ENCODE measurements at places on chromosomes 11 and 22.

- DNase-seq = no peak
These were observed 46.7 kb upstream of the SCUBE2 start for GRCh38 chr11:9138133-9138453.

- DNase-seq = no peak
These were observed 11.8 kb downstream of the E2F8 start for GRCh38 chr11:19228968-19229367.

GRCh38 chr22:46653596-46653995, 33.4 kb downstream of the GRAMD4 start:
- no peak for DNase-seq

GRCh38 chr11:10366568-10367331, 61.9 kb downstream of the ADM start:
- DNase-seq = peak; percentile 2

GRCh38 chr22:17980015-17980590, 44.3 kb downstream of the MICAL3 start:
- DNase-seq = peak; percentile 65

- DNase-seq = no peak
These were observed 6.5 kb upstream of the GALR3 start for GRCh38 chr22:37816543-37817180.

GRCh38 chr11:4975436-4975835, 19.2 kb upstream of the OR51L1 start:
- no peak for DNase-seq

- no peak for DNase-seq
These were observed 44.9 kb downstream of the AAMDC start for GRCh38 chr11:77865805-77866204.

DNA sequence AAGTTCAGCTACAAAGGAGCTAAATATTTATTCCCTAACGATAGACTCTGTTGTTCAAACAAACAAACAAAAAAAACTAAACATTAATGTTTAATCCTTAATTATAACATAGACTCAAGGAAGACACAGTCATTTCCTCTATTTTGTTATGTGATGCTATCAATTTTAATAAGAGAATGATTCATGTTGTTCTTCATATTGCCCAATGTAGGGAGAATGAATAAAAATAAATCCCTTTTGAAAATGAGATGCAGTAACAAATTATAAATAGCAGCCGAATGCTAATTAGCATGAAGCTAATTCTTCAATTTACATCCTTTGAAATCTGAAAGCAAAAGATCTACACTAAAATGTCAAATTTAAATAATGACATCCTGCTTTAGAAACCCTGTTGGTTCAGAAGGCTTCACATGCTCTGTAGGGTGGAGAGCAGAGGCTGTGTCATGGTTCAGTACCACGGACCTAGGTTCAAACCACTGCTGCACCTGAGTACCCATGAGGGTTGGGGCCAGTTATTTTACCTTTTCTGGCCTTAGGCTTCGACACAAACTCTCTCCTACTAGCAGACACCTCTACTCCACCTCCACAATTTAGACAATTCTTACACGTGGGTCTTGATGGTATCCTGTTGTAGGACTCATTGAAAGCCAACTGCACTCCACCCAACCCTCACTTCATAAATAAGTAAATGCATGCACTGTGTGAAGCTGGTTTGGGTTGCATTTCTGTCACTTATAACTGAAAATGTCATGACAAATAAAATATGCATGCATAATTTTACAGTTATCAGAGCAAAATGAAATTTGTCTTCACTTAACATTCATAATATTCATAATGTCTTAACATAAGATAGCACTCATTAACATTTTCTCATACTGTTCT, 89.0 kb downstream of the RRAS2 start:
- DNase-seq = no peak

DNA sequence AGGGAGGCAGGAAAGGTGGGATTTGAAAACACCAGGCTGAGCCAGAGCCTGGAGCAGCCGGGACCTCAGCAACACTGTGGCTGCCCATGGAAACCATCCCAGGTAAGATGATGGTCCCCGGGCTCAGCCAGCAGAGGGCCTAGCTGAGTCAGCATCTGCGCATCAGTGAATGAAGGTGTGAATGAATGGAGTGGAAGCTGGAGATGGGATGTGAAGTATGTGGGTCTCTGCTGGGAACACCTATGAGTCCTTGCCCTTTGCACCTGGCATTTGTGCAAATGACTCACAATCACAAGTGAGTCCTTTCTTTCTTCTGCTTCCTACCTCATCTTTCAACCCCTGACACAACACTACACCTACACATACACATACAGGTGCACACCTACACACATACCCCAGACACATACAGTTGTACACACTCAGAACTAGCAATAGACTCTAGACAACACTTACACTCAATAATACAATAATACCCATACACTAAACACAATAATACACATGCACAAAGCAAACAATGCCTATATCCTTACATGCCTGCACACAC, 62.8 kb upstream of the PRDM11 start:
- no peak for DNase-seq

- DNase-seq = no peak
These were observed 42.5 kb downstream of the CLPB start for GRCh38 chr11:72391638-72392423.

DNA sequence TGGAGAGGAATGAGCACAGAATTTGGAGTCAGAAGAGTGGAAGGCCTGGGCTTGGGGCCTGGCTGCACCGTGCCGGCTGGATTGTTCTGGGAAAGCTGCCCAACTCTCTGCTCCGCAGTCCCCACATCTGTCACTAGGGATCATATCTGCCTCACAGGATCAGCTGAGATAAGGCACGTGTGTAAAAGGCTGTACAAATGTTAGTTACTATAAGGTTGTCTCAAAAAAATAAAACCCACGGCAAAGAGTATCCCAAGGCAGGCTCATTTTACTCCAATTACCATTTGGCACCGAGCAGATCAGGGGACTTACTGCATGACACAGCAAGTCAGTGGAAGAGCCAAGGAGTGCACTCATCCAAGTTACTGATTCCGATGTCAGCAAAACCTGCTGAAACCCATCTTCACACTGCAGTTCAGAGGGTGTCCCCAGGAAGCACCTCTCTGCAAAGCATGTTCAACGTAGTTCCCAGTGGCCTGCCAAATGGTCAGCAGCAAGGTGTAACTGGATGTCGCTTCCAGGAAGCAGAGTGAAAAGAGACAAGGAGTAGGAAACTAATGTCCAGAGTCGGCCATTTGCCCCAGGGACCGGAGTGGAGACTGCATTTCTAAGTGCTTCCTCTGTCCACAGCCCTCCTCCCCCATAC, 18.1 kb upstream of the MRTFA start:
- DNase-seq = no peak

DNA sequence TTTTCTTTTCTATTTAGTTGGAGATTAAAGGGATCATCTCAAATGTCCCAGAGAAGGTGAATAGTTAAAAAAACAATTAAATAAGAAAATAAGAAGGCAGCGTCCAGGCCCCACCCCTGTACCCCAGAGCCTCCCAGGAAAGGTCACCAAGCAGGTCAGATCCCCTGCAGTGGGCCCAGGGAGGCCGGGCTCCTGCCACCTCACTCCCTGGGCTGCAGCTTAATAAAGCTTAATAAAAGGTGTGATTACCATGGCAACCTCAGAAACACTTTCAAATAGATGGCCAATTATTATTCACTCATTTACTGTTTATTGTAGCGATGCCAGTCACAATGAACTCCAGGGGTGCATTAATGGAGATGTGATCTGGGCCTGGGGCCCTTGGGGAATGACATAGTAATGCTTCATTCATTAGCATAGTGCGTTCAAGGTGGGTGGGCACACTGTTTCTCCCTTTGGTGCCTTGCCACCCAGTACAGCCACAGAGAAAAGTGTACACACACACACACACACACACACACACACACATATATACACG, 386.2 kb downstream of the CADM1 start:
- no peak for DNase-seq

- DNase-seq = no peak
These were observed 90.2 kb upstream of the KCNQ1OT1 start for GRCh38 chr11:2789791-2790567.

GRCh38 chr22:38845004-38845740, 1.3 kb upstream of the NPTXR start:
- no peak for DNase-seq

- DNase-seq = no peak
These were observed 56.3 kb downstream of the KREMEN1 start for GRCh38 chr22:29128891-29129807.

- no peak for DNase-seq
These were observed 223.6 kb downstream of the ADAMTS15 start for GRCh38 chr11:130671801-130672700.

DNA sequence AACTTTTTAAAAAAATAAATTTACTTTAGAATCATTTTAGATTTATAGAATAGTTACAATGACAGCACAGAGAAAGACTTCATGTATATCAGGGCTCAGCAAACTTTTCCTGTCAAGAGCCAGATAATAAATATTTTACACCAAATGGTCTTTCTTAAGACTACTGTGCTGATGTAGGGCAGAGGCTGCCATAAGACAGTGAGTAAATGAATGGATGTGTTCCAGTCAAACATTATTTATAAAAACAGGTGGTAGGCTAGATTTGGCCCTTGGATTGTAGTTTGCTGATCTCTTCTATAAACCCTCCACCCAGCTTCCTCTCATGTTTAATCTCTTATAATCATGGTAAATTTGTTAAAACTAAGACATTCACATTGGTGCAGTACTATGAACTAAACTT, 33.0 kb downstream of the CECR2 start:
- DNase-seq = no peak

DNA sequence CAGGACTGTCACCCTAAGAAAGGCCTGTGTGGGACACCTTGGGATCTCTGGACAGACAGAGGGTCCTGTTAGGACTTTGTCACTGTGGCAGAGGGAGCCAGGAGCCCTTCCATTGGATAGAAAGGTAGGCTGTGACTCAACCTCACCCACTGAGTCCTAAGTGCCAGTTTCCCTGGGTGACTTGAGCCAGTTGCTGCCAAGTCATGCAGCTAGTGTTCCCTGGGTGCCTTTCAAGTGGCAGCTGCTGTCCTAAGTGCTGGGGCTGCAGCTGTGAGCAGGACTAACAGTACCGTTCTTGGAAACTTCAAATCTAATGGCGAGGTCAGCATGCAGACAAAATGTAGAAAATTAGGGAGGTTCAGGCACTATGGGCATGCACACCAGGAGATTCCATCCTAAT, 393.7 kb downstream of the TMEM135 start:
- no peak for DNase-seq

GRCh38 chr22:27493796-27494195, 307.8 kb downstream of the MN1 start:
- DNase-seq = no peak

DNA sequence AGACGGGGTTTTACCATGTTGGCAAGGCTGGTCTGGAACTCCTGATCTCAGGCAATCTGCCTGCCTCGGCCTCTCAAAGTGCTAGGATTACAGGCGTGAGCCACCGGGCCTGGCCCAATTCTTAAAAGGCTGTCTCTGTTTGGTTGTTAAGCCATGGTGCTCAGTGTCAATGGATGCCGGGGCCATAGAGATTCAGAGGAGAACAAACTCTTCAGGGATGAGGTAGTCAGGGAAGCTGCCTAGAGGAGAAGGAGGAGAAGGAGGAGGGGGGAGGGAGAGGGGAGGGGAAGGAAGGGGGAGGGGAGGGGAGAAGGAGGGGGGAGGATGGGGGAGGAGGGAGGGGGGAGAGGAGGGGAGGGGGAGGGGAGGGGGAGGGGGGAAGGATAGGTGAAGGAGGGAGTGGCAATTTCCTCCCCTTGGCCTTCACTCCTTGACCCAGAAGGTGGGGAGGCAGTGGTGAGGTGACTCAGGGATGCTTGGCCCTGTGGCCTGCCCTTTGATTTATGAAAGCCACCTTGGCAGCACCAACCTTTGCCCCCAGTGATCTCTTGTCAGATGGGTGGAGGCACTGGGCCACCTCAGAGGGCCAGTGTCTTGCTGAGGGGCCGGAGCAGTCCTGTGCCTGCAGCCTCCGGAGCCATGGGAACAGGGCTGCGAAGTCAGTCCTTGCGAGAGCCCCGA, at the start of gene C11orf86:
C11orf86 (plus strand) TSS at position 581 of the 681 bp plus-strand sequence; CDS start at position 640, 59 bp downstream.
- DNase-seq = no peak

GRCh38 chr11:128752379-128752778, 58.5 kb downstream of the FLI1 start:
- DNase-seq = no peak

GRCh38 chr11:110730773-110731172, 18.5 kb upstream of the ARHGAP20 start:
- no peak for DNase-seq

DNA sequence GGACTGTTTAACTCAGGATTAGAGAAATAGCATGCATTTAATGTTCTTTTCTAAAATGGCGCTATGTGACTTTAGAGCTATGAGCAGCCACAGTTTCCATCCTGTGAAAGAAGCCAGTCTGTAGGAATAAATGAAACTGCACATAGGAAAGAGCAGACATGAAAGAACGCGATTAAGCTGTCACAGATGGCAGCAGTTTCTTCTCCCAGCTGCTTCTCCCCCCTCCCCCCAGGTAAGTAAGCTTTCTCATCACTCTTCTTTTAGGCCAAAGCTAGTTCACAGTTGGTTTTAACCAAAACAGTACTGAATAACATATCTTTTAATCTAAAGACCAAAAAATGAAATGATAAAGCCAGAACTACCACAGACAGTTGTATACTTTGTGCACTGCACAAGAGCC, 266.4 kb downstream of the KCNA4 start:
- DNase-seq = no peak

DNA sequence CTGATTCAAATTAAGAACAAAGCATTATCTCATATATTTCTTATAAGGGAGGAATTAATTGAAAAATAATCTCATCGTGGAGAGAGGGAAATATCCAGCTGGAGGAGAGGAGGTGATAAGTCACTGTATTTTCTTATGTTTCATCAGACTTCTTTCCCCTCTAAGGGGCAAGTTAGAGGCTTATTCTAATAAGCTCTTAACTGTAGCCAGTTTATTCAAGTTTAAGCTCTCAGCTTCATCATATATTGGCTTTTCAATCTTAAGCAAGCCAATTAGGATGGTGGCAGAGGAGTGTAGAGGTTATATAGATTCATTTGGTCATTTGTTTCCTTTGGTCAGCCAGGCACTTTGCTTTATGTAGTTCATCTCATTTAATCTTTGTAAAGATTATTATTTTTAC, 256.7 kb downstream of the GRM5 start:
- DNase-seq = no peak

- peak; percentile 15 for DNase-seq
These were observed 61.1 kb downstream of the WT1 start for GRCh38 chr11:32374261-32374711.

- DNase-seq = no peak
These were observed 127.7 kb upstream of the MTNR1B start for GRCh38 chr11:92841719-92842118.

DNA sequence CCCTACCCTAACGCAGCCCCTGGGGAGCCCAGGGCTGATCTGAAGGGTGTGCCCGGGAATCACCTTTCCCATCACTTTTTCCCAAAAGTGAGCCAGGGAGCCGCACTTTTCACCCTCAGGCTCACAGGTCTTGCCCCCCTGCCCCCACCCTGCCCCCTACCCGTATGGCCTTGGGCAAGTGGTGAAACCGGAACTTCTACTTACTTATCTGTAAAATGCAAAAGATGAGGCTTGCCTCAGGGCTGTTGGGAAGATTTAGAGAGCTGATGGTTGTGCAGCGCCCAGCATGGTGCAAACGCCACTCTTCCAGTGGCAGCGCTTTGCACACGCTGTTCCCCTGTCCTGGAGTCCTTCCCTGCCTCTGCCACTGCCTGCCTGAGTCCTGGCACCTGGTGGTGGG, 8.0 kb downstream of the SYT12 start:
- no peak for DNase-seq

GRCh38 chr22:24108073-24108472, 73.2 kb upstream of the SUSD2 start:
- no peak for DNase-seq

- no peak for DNase-seq
These were observed 130.2 kb downstream of the NCAM1 start for GRCh38 chr11:113091481-113091780.

GRCh38 chr22:47782328-47783075, 1020.1 kb downstream of the TBC1D22A start:
- DNase-seq = no peak
